ENCODE measurements at places on chromosomes 3 and 15. TPM values are rescaled to one million over a fixed set of nuclear protein-coding genes. Genes with fewer than 3 reads are reported as not detected.

The GOLGA8K gene
- 0.22 TPM for polyA plus RNA-seq

The NR1I2 gene
- polyA plus RNA-seq, result 0.11 TPM

The UACA gene
- polyA plus RNA-seq, result 12.8 TPM

The PRICKLE2 gene
- polyA plus RNA-seq, result 22.4 TPM

The GRAMD2A gene
- 0.19 TPM for polyA plus RNA-seq

The HDGFL3 gene
- polyA plus RNA-seq, result 34.1 TPM

The COL7A1 gene
- polyA plus RNA-seq, result 19.7 TPM

The DPH3 gene
- 20.0 TPM for polyA plus RNA-seq

GRCh38 chr15:38843051-38843501 lies 278.5 kb upstream of the RASGRP1 start:
- no peak for DNase-seq

GRCh38 chr3:170532573-170532972 lies 53.3 kb downstream of the SLC7A14 start:
- DNase-seq, result no peak

- DNase-seq, result no peak
These were observed 184.5 kb upstream of the DNAJC19 start for GRCh38 chr3:181174022-181174421.

- DNase-seq, result no peak
These were observed 108.3 kb upstream of the CACNA2D3 start for GRCh38 chr3:54014067-54014466.

DNA sequence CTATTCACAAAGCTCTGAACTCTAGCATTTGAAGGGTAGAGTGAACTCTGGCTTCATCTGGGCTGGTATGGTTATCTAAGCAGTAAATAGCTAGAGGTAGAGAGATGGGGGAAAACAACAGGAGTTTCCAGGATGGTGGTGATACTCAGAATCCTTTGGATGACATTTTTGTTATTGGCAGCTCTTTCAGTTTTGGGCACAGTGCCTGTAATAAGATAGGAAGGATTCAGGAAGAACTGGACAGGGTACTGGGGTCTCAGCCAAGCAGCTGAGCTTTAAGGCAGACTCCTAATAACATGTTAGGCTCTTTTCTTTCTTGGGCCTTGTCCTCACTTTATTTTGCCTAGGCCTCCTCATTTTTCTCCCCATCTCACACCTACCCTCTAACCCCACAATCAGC lies 338.5 kb downstream of the CADM2 start:
- DNase-seq, result no peak

DNA sequence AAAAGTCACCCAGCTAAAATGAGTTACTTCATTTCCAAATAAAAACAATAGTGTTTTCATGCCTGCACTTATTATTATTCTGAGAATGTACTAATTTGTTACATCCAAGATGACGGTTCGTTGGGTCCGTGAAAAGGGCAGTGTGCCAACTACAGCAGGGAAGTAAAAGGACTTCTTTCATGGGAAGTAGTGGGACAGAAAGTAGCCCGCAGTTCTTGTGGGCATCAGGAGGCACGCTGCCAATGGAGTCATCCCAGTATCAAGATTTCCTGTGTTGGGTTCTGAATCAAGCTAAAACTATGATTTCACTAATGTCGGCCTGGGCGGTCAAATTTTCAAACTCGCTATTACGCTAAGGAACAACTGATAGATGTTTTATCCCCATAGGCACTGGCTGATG lies 254.5 kb upstream of the SOX2 start:
- no peak for DNase-seq

GRCh38 chr3:122268257-122269024 lies 56.6 kb upstream of the CSTA start:
- no peak for DNase-seq

- no peak for DNase-seq
These were observed 203.7 kb downstream of the TJP1 start for GRCh38 chr15:29618586-29618985.

DNA sequence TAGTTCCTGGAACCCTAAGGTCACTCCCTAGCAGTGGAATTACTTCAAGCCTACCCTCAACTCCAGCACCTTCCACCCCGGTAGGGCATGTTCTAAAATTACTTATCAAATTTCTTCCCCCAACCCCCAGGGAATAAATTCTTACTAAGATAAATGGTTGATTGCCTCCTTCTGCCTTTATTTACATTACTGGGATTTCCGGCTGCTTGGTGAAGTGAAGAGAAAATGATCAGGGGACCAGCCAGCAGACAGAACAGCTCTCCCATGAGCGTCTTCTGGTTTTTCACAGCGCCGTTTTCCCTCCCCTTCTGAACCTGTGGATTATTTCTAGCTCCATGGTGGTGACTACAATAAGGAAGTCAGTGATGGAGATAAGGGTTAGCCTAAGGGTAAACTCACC lies 521.5 kb upstream of the PPP2R3A start:
- no peak for DNase-seq

DNA sequence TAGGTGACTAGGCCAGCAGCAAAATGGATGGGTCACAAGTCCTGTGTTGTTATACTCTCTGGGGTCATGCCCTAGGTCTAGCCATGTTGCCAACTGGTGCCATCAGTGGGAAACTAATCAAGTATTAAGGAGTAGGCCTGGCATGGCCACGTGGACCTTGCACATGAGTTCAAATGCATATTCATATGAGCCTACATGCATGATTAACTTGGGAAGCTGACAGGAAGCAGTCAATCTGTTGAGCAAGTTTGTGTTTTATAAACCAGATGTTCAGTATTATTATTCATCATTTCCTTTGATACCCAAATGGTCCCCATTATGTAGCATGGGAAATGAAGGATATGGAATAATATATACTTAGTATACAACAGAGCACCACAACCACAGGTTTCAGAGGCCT lies 95.0 kb downstream of the LRTM1 start:
- no peak for DNase-seq

Data from urinary bladder (tissue), 4 donors.